ENCODE measurements at places on chromosomes 5 and 9.

DNA sequence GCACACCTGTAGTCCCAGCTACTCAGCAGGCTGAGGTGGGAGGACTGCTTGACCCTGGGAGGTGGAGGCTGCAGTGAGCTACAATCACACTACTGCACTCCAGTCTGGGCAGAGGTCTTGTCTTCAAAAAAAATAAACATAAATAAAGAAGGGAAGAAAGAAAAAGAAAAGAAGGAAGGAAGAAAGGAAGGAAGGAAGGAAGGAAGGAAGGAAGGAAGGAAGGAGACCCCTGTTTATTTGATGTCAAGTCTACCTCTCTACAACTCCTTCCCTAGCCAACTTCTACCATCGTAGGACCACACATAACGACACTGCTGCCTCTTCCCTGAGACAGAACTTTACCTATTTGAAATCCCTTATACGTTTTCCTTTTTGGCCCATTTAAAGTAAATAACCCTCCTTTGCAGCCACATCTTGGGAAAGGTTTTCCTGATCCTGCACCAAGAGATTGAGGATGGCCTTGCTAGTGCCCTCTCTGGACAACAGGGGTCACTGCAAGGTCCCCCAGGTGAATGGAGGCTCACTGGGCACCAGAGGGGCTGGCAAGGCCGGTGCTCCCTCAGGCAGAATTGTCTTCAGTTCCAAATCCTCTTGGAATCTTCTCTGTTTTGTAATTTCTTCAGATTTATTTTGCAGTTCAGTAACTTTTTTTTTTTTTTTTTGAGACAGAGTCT lies 10.5 kb downstream of the RPS14 start:
- DNase-seq, result no peak

- DNase-seq, result no peak
Observed at GRCh38 chr5:167639766-167640165, 651.7 kb upstream of the WWC1 start.

GRCh38 chr9:33168941-33169544 lies 1.9 kb upstream of the B4GALT1 start:
- DNase-seq, result no peak

GRCh38 chr9:135340143-135340655 lies 139.4 kb upstream of the PPP1R26 start:
- DNase-seq, result no peak

DNA sequence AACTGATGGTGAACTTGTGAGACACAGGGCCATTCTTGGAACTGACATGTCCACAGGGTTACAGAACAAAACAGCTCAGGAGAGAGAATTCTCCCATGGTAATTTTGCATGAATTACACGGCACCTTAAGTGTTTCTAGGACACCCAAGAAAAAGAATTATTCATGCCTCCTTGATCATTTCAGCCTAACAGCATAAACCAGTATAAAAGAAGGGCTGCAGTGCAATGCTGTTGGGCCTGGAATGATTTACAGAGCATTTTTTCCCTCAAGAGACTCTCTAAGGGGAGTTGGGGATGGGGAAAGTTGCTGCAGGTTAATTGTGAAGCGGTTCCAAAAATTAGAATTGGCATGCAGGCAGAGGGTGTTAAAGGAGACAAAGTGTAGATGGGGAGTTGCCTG lies 136.4 kb upstream of the FBXL7 start:
- DNase-seq, result no peak

DNA sequence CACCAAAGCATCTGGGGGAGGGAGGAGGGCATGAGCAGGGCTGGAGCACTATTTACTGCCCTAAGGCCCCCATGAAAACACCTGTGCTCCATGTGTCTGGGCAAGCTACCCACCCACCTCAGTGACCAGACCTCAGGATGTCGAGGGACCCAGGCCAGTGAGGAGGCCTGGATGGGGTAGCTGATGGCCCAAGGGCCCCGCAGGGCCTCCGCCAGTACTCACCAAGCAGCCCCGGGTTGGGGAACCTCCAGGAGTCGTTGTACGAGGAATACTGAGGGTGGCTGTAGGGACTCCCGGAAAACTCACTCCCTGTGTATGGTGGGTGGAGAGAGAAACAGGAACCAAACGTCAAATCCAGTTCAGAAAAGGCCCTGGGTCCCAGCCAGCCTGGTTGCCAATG lies 187.4 kb downstream of the PAX5 start:
- no peak for DNase-seq

GRCh38 chr5:65563777-65564176 lies 681 bp downstream of the PPWD1 start:
- no peak for DNase-seq

DNA sequence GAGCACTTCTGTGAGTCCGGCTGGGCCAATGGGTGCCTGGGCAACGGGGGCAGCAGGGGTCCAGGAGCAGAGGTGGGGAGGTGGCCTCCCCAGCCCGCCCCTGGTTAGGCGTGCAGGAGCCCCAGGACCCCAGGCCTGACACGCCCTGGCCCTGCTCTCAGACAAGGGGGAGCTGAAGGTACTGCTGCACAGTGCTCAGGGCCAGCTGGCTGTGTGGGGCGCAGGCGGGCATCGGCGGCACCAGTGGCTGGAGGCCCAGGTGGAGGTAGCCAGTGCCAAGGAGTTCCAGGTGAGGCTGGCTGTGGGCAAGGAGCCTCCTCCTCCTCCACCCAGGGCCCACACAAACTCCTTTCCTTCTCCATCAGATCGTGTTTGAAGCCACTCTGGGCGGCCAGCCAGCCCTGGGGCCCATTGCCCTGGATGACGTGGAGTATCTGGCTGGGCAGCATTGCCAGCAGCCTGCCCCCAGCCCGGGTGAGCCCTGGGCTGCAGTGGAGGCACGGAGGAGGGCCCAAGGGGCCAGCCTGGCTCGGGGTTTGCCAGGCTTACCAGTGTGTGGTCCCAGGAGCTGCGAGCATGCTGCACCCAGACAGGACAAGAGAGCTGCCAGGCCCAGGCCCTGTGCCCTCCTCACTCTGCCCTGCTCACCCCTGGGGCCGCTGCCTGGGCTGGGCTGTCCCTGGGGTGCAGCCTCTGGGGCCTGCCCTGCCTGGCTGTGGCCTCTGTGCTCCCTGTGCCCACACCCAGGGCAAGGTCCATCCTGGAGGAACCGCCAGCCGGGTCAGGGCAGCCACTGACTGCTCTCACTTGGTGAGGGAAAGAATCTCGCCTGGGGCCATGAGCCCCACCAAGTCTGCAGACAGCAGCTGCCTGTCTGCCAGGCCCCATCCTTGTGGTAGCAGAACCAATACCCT lies 7.0 kb downstream of the MAMDC4 start:
- no peak for DNase-seq

DNA sequence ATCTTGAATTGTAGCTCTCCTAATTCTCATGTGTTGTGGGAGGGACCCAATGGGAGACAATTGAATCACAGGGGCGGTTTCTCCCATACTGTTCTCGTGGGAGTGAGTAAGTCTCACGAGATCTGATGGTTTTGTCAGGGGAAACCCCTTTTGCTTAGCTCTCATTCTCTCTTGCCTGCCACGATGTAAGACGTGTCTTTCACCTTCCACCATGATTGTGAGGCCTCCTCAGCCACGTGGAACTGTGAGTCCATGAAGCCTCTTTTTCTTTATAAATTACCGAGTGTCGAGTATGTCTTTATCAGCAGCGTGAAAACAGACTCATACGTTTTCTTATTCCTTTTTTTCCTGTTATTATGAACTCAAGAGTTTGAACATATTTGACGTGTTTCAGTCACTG lies 39.1 kb downstream of the RETREG1 start:
- no peak for DNase-seq

GRCh38 chr5:180130876-180131740 lies 59.5 kb upstream of the RNF130 start:
- DNase-seq, result no peak

DNA sequence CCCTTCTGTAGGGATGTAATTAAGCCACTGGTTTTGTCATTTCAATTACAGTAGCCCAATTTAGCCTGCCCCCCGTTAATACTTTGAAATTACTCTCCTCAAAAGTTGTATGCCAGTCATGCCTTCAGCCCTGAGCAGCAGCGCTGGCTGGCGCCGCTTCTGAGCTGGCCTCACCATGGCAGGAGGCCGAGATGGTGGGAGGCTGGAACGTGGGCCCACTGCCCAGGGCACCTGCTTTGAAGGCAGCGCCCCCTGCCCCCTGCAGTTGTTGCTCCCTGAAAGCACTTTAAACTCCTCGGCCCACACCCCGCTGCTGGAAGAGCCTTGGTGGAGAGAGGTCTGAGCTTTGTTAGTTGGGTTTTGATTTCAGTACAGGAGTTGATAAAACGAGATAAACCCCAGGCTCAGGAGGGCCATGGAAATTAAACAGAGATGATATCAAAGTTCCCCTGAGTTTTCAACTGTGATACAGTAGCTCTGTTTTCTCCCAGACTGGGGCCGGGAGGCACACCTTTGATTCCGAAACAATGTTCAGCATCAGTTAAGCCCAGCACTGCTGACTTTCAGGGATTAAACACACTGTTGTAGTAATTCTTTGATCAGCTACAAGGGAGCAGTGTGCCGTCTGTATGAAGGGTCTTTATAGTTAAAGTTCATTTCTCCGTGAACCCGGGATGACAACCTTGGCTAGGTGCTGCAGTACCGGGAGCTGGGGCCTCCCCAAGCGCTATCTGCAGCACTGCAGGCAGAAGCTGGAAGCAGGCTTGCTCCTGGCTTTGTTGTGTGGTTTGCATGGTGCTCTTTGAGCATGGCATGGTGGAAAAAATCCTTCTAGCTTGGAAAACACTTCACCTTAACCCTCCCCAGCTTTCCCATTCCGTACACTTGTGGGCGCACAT lies 9.5 kb downstream of the MVB12B start:
- DNase-seq, result no peak

GRCh38 chr9:136634904-136635303 lies 27.8 kb upstream of the EGFL7 start:
- DNase-seq, result no peak

DNA sequence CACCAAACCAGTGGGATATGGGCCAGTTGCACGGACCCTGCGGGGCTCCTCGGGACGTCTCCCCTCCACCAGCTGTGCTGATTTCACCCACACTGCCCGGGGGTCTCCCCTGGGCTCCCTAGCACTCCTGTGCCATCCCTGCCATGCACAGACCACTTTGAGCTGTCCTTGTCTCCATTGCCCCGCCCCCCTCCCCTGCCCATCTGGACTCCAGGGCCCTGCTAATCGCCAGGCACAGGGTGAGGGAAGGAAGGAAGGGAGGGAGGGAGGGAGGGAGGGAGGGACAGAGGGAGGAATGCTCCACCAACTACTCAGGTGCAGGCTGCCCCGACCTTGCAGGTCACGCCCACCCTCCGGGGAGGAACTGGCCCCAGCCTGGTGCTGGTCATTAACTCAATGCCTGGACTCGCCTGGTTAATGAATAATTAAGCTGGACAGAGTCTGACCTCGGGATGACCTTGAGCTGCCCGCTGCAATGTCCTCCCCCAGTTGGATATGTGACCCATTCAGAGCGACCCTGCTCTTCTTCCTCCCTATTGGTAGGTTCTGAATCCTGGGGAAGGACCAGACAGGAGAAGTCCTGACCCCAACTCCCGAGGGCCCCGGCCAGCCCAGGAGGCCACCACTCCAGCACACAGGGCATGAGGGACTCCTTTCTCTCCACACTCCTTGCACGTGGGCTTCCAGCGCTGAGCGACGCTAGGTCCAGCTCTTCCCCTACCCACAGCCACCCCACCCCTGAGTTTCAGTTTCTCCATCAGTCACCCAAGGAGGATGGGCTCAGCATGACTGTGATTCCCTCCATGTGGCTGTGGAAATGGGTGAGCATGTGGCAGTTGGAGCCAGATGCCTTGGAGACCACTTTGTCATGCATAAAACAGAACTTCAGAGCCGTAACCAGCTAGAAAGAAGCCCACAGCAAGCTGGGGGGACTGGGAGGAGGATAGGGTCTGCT lies 62.1 kb downstream of the C9orf50 start:
- no peak for DNase-seq

DNA sequence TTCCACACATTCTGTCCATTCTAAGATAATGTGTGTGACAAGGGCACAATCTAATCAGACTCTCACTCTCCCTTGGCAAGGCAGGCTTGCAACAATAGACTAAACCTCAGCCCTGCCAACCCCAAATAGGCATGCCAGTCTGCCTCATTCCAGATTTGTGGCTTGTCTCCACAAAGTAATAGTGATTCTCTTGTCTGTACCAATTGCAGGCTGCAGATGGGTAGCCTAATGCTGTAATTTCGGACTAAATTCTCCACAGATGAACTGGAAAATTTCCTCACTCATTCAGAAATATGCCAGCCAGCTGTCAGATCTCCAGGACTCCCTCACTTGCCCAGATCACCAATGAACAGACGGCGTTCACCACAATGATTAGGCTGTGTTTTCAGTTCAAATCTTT lies 413.6 kb downstream of the ELAVL2 start:
- DNase-seq, result no peak

GRCh38 chr5:109035436-109035835 lies 287.7 kb downstream of the FER start:
- DNase-seq, result no peak

DNA sequence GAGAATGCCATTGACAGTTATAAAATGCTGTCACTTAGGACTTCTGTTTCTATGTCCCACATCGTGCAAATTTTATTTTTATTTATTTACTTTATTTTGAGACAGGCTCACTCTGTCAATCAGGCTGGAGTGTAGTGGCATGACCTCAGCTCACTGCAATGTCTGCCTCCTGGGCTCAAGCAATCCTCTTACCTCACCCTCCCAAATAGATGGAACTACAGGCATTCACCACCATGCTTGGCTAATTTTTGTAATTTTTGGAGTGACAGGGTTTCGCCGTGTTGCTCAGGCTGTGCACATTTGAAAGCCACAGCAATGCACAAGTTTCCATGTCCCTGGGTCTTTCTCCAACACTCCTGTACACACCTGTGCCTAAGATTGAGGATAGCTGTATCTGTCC lies 51.8 kb downstream of the ADAMTS16 start:
- no peak for DNase-seq

DNA sequence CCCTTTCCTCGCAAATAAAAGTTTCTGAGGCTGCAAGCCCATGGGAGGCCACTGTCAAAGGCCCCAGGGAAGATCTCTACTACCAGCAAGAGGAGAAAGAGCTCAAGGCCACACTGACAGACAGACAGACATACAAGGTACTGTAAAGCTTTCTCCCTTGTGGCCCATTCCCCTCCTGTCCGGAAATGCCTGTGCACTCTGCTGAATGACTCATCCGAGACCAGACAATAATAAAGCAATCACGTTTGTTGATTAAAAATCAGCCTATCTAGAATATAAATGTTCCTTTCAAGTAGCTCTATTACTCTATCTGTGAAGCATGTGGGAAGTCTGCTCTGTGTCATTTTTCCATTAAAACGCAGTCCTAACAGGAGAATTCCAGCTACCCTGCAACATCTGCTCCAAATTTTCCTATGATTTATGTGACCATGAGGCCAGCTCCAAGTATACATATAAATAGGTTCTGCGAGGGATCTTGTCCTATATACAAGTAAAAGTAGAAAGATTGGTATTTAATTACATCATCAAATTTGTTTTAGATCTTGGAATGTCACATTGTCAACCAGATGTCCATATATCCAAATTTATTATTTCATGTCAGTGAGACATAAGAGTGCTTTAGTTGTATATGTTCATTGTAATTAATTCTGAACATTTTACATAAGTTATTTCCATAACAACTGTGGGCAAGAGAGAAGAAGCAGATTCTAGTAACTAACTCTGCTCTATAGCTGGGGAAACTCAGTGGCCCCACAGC lies 34.7 kb upstream of the TGFBI start:
- DNase-seq, result no peak
